ENCODE measurements at places on chromosomes 12 and 14.

- H3K36me3 ChIP-seq: no peaks in the 10 kb centered on the region
- H3K27me3 ChIP-seq: no peaks in the 10 kb centered on the region
- no peaks in the 10 kb centered on the region for H3K4me1 ChIP-seq
- DNase-seq: no peak
Measured at GRCh38 chr14:101374373-101375338, 186.6 kb upstream of the DIO3 start.

GRCh38 chr12:88844426-88844825 is 264.2 kb upstream of the KITLG start:
- no peak overlapping the region for H3K4me3 ChIP-seq
- no peak overlapping the region for H3K27ac ChIP-seq
- no peaks in the 10 kb centered on the region for H3K4me1 ChIP-seq
- peaks cover 12% of the 10 kb centered on the region for H3K36me3 ChIP-seq
- DNase-seq: no peak

- H3K4me3 ChIP-seq: no peak overlapping the region
- no peak overlapping the region for H3K27ac ChIP-seq
- no peak for DNase-seq
- H3K36me3 ChIP-seq: peaks cover 52% of the 10 kb centered on the region
Measured at GRCh38 chr12:109513977-109514376, 36.5 kb downstream of the UBE3B start.

GRCh38 chr14:55713486-55713885 is 133.5 kb downstream of the KTN1 start:
- no peak overlapping the region for H3K4me3 ChIP-seq
- H3K4me1 ChIP-seq: no peaks in the 10 kb centered on the region
- no peak for DNase-seq
- no peaks in the 10 kb centered on the region for H3K27me3 ChIP-seq
- no peak overlapping the region for H3K27ac ChIP-seq
- H3K36me3 ChIP-seq: no peaks in the 10 kb centered on the region

DNA sequence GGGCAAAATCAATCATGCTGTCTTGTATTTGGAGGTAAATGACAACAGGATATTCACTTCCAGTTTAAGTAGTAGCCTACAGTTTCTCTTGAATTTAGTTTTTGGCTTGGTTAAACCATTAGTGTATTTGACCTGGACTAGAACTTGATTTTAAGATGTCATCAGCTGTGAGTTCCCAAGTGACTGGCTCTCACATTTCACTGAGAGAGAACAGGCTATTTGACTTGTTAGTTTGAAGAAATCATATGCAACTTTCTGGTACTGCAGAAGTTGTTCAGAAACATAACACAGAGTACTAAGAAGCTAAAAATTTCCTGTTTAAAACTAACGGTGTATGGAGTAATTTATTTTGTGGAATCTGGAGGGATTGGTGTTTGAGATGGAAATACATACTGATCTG is 22.3 kb downstream of the MNAT1 start:
- peaks cover 15% of the 10 kb centered on the region for H3K4me1 ChIP-seq
- no peak overlapping the region for H3K27ac ChIP-seq
- no peaks in the 10 kb centered on the region for H3K27me3 ChIP-seq
- peaks cover 9% of the 10 kb centered on the region for H3K36me3 ChIP-seq

- H3K27me3 ChIP-seq: no peaks in the 10 kb centered on the region
- H3K4me3 ChIP-seq: no peak overlapping the region
- H3K4me1 ChIP-seq: no peaks in the 10 kb centered on the region
- H3K36me3 ChIP-seq: no peaks in the 10 kb centered on the region
- H3K27ac ChIP-seq: no peak overlapping the region
Measured at GRCh38 chr14:64324895-64325294, 30.7 kb upstream of the ESR2 start.

DNA sequence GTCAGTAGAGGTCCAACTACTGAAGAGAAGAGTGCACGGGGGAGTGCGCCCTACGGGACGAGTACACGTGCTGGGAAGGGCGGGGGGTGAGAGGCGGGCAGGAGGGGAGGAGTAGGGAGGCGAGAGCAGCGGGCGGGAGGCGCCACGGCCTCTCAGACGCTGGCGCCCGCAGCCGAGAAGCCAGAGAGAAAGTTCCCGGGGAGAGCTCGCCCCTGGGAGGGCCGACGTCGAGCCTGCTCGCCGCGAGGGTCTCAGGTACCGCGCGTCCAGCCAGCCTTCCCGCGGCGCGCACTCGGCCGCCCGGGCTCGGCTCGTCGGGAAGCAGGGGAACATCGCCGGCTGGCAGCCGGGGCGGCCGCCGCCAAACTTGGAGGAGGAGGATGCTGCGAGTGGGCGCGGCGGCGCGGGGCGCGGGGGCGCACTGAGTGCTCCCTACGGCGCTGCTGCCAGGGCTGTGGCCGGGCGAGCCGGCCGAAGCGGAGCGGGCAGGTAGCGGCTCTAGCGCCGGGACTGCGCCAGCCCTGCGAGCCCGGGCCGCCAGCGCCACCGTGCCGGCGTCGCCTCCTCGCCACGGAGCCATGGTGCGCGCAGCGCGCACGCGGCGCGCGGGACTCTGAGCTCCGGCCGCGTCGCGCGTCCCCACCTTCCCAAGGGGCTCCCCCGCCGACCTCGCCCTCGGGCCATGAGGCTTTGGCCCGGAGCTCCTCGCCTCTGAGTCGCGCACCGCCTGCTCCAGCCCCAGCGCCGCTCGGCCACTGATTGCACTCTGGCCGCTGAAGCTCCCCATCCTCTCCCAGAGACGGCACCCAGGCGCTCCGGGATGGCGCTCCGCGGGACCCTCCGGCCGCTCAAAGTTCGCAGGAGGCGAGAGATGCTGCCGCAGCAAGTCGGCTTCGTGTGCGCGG is at the start of gene SLC24A4:
Gene SLC24A4, plus strand, starts transcription at position 155 of the 905 bp plus-strand sequence. Its CDS starts 666 bp downstream, at position 821.
- DNase-seq: peak; percentile 51
- no peak within 1 kb of the TSS for H3K27ac ChIP-seq
- H3K27me3 ChIP-seq: peaks cover 97% of the 10 kb centered on the region
- H3K4me1 ChIP-seq: no peaks in the 10 kb centered on the region

DNA sequence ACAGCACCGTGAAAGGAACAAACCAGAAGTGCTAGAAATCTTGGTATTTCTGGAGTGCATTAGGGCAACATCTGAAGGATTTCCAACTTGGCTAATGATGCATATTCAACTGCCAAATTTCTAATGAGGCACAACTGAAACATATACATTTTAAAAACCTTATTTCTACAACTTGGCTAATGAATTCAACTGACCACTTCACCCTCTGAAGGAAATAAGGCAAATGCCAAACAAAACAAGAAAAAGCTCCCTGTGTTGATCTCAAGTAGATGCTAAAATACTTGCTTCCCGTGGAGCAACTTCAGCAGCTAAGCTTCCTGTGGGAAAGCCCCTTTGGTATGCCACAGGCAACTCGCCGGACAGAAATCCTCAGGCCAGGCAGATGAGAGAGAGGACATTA is 167.1 kb downstream of the TTC7B start:
- no peaks in the 10 kb centered on the region for H3K27me3 ChIP-seq
- no peak overlapping the region for H3K4me3 ChIP-seq
- H3K27ac ChIP-seq: no peak overlapping the region
- peaks cover 37% of the 10 kb centered on the region for H3K4me1 ChIP-seq

DNA sequence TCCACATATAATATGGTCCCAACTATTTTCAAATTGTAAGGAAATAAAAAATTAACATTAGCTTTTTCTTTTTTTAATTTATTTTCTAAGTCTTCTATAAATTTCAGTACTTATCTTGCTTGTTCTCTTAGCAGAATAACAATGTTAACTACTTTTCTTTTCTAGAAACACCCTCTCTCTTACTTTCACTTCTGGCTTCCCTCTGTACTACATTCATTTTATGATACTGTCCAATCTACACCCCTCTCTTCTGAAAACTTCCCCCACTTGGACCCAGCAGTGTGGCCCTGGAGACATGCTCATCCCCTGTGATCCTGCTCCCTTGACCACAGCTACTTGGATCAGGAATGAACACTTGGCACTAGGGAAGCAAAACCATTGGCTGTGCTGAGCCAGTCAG is 15.7 kb downstream of the SGPP1 start:
- no peaks in the 10 kb centered on the region for H3K27me3 ChIP-seq
- no peak for DNase-seq
- H3K27ac ChIP-seq: no peak overlapping the region
- no peaks in the 10 kb centered on the region for H3K4me1 ChIP-seq
- no peak overlapping the region for H3K4me3 ChIP-seq
- H3K36me3 ChIP-seq: peaks cover 29% of the 10 kb centered on the region

- no peak for DNase-seq
- no peak overlapping the region for H3K27ac ChIP-seq
- H3K4me3 ChIP-seq: no peak overlapping the region
- H3K4me1 ChIP-seq: no peaks in the 10 kb centered on the region
Measured at GRCh38 chr12:95829395-95829794, 29.4 kb upstream of the SNRPF start.

GRCh38 chr12:6083601-6084000 is 40.9 kb downstream of the VWF start:
- H3K36me3 ChIP-seq: no peaks in the 10 kb centered on the region
- no peaks in the 10 kb centered on the region for H3K27me3 ChIP-seq
- no peak for DNase-seq
- H3K4me3 ChIP-seq: no peak overlapping the region
- peak overlapping the region; percentile 90 for H3K27ac ChIP-seq

DNA sequence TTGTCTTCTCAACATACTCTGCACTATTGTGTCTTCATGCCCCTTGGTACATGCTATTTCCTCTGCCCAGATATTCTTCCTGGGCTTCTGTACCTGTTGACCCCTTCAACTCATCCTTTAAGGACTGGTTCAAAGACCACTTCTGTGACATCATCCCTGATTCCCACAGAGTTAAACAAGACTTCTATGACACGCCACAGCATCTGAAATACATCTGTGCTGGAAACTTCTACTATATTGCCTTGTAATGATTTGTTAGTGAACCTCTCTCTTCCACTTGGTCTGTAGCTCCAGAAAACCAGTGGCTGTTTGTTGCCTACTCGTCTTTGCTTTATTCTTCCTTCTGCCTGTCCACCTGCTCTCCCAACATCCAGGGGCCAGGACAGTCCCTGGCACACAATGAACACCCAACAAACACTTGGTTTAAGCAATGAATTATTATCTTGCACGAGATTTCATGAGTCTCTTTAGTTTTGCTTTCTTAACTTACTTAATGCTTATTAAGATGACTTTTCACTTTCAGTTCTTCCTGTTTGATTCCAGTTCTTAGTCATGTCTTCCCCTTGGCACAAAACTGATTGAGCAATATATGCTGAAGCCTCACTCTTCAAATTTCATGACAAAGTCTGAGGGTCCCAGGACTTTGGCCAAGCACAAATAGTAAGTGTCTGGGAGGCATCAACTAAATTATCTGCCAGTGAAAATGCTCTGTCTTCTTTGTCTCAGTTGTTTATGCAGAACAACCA is 485.9 kb downstream of the APAF1 start:
- peaks cover 10% of the 10 kb centered on the region for H3K27me3 ChIP-seq
- H3K4me1 ChIP-seq: no peaks in the 10 kb centered on the region
- H3K36me3 ChIP-seq: no peaks in the 10 kb centered on the region
- DNase-seq: no peak
- H3K4me3 ChIP-seq: no peak overlapping the region

Data from mesothelial cell of epicardium (in vitro differentiated cells).